Naive B cell (primary cell): ENCODE measurements at places on chromosomes 2 and 18. TPM values are rescaled to one million over a fixed set of nuclear protein-coding genes. Genes with fewer than 3 reads are reported as not detected.

DNA sequence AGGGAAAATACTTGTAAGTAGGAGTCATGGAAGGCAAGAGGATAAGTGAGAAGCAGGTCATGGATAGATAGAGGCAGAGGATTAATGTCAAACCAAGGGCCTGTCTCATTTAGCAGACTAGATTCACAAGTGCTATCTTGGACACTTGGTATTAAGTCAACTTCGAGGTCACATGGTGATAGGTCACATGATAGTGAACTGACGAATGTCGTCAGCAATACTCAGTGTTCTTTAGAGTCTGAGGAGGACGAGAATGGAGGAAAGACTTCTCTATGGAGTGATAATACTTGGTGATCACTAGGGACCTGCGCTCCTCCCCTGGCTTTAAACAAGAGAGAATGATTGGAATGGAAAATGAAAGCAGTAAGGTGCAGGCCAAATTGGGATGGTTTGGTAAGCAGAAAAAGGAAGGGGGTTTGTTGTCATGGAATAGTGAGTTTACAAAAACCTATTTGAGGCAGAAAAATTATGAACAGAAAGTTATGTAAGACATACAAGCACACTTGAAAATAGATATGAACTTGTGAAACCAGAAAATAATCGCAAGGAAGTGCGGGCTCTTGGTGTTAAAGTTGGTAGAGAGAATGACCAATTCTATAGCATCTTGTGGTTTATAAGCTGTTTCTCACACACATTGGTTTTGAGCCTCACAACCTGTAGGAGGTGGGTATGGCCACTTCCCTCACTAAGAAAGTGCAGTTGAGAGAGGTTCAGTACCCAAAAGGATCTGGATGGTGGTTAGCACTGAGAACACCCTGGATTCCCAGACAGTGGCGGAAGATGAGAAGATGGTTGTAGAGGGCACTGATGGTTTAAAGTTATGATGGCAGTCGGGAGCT, 141.5 kb downstream of the WDSUB1 start:
- no peak for DNase-seq

- no peak for DNase-seq
Observed at GRCh38 chr2:102677244-102678215, 58.2 kb downstream of the SLC9A2 start.

DNA sequence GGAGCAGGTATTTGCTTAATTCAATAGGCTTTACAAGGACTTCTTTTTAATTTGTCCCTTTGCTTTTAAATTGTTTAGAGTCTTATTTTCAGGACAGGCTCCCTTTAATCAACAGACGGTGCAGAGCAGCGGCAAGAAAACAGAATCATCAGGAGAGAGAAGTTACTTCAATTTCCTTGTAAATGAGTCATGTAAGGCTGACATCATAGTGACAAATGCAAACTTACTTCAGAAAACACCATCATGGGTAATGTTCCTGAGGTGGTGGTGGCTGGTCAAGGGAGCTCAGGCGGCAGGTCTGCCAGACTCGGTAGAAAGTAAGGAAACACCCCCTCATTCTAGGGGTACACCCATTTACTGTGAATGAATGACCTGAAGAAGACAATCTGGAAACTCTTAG, 395.1 kb downstream of the FBXO15 start:
- DNase-seq: no peak

DNA sequence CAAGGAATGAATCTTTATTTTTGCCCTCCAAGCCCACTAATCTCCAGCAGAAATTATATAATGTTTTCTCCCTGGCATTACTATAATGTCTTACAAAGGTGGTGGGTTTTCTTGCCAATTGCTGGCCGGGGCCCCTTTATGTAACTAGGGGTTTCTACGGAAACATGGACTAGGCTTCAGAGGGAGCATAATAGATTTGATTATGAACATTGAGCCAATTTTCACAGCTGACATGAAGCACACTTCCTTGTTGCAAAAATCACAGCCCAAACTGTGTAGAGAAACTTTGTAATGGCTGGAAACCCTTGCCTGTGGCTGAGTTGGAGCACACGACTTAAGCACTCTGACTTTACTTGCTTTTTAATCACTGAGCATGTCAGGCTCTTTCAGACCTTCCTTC, 3.8 kb upstream of the CYRIA start:
- no peak for DNase-seq

- no peak for DNase-seq
Observed at GRCh38 chr2:200408428-200409316, 101.2 kb downstream of the KCTD18 start.

- no peak for DNase-seq
Observed at GRCh38 chr18:7873316-7873715, 306.2 kb downstream of the PTPRM start.

CMPK2 gene
- not detected for polyA plus RNA-seq

ITGAV gene
- not detected for polyA plus RNA-seq

DNA sequence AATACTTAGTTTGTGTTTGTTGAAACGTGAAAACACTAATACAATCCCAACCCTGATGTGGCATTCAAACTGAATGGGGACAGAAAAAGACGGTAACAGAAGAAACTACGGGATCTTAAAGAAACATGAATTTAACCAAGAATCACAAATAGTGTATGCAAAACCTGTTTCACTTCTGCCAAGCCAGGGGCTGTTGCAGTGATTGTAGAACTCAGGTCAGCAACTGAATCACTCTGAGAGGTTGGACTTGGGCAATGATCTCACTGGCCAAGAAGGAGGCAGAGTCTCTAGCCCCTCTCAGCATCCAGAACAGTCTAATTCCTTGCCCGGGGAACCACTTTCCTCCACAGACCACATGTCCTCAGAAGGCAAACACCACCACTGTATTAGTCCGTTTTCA, 54.9 kb upstream of the CRIM1 start:
- DNase-seq: no peak

GRCh38 chr2:200767111-200767885, 44.4 kb upstream of the BZW1 start:
- no peak for DNase-seq

ZNF236 gene
- polyA plus RNA-seq: 6.9 TPM

- no peak for DNase-seq
Observed at GRCh38 chr2:8993902-8994278, 9.6 kb downstream of the MBOAT2 start.

DNA sequence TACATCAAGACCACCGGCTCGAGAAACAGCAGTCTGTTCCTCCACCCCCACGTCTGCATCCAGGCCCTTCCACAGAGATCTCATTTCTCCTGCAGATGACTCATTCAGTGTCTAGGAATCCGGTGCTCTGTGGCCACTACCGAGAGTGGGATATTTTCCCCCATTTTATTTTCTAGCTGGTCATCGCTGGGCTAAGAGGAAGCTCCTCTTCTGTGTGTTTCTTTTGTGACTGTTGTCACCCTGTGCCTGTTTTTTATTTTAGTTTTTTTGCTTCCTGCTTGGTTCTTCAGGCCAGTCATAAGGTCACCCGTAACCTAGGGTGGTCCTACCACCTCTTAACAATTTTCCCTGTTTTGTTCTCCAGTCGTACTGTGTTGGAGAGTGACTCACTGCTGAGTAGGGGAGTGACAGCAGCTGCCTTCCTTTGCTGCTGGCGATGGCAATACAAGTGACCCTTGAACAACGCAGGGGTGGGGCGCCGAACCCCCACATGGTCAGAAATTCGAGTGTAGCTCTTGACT, 6.7 kb downstream of the RAMP1 start:
- DNase-seq: no peak

DNA sequence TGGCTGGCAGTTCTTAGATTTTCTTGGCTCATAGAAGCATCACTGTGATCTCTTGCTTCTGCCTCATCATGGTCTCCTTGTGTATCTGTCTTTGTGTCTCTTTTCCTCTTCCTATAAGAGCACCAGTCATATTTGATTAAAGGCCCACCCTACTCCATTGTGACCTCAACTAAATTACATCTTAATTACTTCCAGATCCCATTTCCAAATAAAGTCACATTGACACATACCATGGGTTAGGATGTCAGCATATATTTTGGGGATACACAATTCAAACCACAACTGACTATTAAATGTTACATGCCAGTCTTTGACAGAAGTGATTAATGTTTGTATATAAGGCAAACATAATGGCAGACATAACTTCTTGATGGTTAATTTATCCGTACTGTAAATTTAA, 27.3 kb upstream of the TMX3 start:
- no peak for DNase-seq

GRCh38 chr2:445896-446295, 158.0 kb upstream of the ALKAL2 start:
- no peak for DNase-seq

MRO gene
- polyA plus RNA-seq: not detected

- no peak for DNase-seq
Observed at GRCh38 chr2:142217804-142218203, 87.0 kb upstream of the LRP1B start.

IL1RL2 gene
- not detected for polyA plus RNA-seq

DYNAP gene
- not detected for polyA plus RNA-seq

- no peak for DNase-seq
Observed at GRCh38 chr2:6538607-6539006, 327.1 kb downstream of the CMPK2 start.

GRCh38 chr2:26400723-26401122, 997 bp upstream of the DRC1 start:
- DNase-seq: no peak

DNA sequence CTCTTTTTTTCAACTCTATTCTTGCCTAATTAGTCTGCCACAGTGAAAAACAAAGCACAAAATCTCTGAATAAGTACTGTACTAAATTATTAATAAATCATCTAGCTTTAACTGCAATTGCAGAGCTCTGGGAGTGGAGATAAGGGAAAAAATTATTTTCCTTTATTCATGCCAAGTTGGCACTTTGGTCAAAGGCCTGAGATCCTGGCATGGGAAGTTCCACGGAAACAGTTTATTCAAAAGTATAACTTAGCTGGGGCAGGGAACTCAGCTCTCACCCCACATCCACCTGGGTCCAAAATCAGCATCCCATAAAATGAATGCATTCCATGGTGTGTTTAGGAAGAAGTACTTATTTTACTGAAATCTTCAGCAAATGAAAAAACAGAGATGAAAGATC, 185.2 kb upstream of the APCDD1 start:
- DNase-seq: no peak

GRCh38 chr2:97993926-97994325, 1.8 kb downstream of the TMEM131 start:
- DNase-seq: no peak

GRCh38 chr2:159497256-159497655, 119.1 kb downstream of the BAZ2B start:
- no peak for DNase-seq

TBC1D8 gene
- polyA plus RNA-seq: not detected

- no peak for DNase-seq
Observed at GRCh38 chr2:23947350-23947749, 7.1 kb downstream of the UBXN2A start.

NR4A2 gene
- polyA plus RNA-seq: 61.0 TPM

DNA sequence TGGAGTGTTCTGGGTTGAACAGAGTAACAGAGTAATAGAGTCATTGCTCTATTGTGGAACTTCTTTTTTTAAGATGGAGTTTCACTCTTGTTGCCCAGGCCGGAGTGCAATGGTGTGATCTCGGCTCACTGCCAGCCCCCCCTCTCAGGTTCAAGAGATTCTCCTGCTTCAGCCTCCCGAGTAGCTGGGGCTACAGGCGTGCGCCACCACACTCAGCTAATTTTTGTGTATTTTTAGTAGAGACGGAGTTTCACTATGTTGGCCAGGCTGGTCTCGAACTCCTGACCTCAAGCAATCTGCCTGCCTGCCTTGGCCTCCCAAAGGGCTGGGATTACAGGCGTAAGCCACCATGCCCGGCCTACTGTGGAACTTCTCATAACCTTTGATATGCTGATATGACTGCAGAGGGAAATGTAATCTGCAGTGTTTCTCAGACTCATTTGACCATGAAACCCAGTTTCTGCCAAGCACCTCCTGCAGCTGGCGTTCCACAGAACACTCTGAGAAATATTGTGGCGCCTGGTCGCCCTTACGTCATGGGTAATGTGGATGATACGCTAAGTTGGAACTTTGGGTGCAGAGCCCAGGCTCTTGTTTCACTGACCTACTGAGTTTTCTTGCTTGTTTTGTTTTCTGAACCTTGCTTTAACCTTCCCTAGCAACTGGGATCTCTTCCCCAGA, 213.8 kb downstream of the BCL2 start:
- peak; percentile 16 for DNase-seq

DNA sequence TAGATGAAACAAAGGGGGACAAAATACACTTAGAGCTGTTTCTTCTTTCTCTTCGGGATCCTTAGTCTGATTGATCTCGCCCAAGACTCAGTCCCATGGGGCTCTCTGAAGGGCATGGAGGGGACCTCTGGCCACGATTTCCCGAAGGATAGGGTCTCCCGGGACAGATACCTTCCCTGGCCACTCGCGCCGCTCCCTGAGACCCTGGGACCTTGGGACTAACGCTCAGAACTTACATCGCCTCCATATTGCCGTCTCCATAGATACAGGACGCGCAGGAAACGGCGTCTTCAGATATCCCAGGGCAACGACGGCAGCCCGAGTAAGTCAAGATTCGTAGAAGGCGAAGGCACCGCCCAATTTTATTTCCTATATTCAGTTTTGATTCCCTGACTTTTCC, at the start of gene CFAP65:
Gene CFAP65 (minus strand): TSS at position 265 of the 400 bp plus-strand sequence. CDS start 2,468 bp downstream, outside the sequence.
- DNase-seq: no peak

- DNase-seq: no peak
Observed at GRCh38 chr2:195496991-195497390, 160.0 kb upstream of the SLC39A10 start.

DNA sequence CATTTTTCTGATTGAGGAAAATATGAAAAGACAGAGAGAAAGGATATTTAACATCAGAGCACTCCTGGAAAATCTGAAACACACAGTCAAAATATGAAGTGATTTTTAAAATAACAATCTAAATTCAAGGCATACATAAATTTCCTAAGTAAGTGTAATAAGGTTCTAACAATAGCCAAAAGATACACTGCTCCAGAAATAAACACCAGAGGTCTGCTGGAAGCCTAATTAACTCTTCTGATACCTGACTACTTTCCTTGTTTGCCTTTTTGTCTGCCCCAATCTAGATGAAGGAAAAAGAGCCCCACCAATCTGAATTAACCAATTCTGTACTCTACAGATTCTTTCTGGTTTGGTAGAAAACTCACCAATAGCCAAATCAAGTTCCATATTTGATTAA, 87.1 kb downstream of the MEMO1 start:
- DNase-seq: no peak

GRCh38 chr2:211816754-211817153, 721.8 kb downstream of the ERBB4 start:
- DNase-seq: no peak

GRCh38 chr2:119428488-119429224, 3.0 kb upstream of the TMEM37 start:
- DNase-seq: no peak

KYNU gene
- polyA plus RNA-seq: 53.2 TPM

DNA sequence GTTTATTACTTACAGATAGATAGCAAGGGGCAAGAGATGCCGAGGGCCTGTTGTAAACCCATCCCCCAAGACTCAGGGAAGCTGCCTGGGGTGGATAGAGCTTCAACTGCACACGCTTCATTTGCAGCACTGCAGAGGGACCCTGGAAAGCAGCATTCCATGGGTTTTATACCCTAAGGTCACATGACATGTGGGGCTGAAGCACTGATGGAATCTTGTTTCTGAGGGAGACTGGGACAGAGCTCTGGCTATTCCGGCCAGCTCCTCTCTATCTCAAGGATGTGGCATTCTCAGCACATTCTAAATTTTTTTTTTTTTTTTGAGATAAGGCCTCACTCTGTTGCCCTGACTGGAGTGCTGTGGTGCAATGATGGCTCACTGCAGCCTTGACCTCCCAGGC, 300.1 kb downstream of the MYCN start:
- DNase-seq: no peak
